Effector CD4-positive, alpha-beta T cell (primary cell): ENCODE measurements at places on chromosomes 12 and 14.
A peak's percentile ranks its signal among the peaks of the same experiment; 100 is the strongest.

DNA sequence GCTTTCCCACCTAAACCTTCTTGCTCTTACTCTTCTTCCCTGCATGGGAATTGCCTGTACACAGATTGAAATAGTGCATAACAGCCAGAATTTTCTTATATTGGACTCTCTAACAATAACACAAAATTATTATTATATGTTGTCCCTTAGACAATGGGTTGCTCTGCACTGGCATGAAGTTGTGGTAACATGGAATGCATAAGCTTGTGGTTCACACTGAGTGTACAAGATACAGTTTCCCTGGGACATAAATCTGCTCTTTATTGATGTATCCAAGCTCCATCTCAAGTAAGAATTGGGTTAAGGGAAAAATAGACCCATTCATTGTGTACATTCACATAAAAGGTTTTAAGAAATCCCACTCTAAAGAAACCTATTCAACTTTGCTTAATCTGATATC, 114.4 kb upstream of the NTF3 start:
- DNase-seq: no peak

GRCh38 chr12:91866566-91866965, 279.1 kb downstream of the BTG1 start:
- DNase-seq: no peak

GRCh38 chr14:105529319-105529568, 2.9 kb downstream of the TMEM121 start:
- DNase-seq: no peak

GRCh38 chr12:8637244-8637643, 24.6 kb upstream of the AICDA start:
- DNase-seq: no peak

- no peak for DNase-seq
These were observed 33.3 kb downstream of the DICER1 start for GRCh38 chr14:95123891-95124579.

DNA sequence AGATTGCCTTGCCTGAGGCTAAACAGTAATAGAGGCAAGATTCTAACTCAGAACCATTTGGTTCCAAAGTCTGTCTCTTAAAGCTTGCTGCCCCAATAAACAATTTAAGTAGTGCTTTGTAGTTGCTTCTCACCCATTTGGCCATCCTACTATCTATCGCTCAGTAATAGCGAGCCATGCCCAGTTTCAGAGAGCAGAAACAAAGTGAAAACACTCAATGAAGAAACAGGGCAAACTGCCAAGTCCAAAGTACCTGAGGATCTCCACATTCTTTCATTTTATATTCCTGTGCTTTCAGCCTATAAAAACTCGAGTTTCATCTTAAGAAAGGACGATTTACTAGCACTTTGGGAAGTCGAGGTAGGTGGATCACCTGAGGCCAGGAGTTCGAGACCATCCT, 103.3 kb upstream of the BBS10 start:
- DNase-seq: no peak

DNA sequence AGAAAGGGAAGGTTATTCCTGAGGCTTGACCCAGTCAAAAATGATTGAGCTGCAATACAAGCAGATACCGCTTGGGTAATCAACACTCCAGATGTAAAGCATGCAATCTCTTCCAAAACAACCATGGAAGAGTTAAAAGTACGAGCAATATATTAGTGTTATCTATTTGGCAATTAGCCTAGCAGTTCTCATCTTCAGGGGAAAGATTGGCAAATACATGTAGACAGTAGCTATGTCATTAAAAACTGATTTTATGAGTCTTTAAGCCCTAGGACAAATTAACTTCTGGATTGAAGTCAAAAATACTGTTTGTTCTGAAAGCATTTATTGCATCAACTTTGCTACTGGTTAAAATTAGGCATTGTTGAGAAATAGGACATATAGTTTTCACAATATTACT, 9.3 kb upstream of the GYS2 start:
- DNase-seq: no peak

DNA sequence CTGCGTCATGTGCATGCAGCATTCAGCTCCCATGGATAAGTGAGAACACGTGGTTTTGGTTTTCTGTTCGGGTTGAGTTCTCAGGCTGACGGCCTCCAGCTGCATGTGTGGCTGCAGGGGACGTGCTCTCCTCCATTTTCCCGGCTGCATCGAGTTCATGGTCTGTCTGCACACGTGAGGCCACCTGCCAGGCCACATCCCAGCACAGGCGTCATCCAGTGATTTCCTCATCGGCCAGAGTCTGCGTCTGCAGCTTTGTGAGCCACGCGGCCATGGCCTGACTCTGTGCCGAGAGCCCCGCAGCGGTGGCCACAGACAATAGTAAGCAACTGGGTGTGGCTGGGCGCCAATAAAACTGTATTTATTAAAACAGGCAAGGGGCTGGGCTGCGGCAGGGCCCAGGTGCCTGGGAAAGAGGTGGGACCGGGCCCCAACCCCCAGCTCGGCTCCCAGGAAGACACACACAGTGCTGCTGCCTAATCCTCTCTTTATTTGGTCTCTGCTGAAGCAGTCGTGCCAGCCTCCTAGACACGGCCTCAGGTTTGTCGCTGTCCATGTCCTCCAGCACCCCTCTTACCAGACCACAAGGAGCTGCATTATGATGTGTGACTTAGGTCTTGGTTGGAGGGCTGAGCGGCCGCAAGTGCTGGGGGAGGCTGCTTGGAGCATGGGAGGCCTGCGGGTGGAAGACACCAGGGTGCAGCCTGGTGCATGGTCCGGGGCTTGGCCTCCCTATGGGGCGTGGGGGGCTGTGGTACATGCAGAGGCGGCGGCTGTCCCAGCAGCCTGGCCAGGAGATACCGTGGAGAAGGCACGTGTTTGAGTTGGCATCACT, 52.0 kb downstream of the NOC4L start:
- DNase-seq: no peak

GRCh38 chr12:53603196-53603595, 23.0 kb downstream of the ATF7 start:
- no peak for DNase-seq

DNA sequence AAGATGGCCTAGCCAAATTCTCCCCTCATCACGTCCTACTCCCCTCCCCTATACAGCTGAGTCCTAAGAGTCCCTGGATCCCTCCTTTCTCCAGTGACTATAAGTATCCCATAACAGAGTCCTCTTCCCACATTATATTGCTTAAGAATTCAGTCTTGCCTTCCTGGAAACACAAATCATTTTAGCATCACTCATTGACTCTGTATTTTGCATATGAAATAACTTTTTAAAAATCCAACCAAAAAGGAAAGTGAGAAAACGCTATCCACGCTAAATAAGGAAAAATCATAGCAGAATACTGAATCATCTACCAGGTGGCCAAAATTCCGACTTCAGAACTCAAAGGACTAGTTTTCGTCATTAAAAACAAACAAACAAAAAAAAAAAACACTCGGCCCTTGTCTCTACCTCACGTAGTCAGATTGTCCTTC, 130.2 kb downstream of the GCH1 start:
- no peak for DNase-seq

DNA sequence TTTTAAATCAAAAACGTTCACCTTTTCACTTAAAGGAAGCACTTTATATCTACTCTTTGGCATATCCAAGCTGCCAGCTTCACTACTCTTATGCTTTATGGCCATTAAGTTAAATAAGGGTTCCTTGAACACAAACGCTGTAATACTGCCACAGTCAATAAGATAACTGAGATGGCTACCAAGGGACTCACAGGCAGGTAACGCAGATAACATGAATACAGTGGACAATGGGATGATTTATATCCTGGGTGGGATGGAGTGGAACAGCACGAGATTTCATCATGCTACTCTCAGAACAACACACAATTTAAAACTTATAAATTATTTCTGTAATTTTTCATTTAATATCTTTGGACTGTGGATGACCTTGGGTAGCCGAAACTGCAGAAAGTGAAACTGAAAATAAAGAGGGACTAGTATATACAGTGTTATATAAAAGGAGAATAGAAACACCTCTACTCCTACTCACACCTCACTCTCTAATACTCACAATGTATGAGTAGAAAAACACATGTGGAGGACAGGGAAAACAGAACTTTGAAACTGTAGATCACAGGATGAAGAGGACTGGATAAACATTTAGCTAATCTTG, 367.3 kb downstream of the C12orf50 start:
- DNase-seq: no peak

- no peak for DNase-seq
These were observed 50.1 kb upstream of the DIO3 start for GRCh38 chr14:101511199-101511598.

GRCh38 chr12:92503029-92503931, 199.5 kb upstream of the PLEKHG7 start:
- DNase-seq: no peak

GRCh38 chr12:106357549-106358395, at the start of gene POLR3B:
Gene POLR3B (plus strand): TSS chr12:106357748. CDS start chr12:106357880, 132 bp downstream.
- peak; percentile 96 for DNase-seq

- no peak for DNase-seq
These were observed 25.8 kb upstream of the TRHDE start for GRCh38 chr12:72246370-72246769.

DNA sequence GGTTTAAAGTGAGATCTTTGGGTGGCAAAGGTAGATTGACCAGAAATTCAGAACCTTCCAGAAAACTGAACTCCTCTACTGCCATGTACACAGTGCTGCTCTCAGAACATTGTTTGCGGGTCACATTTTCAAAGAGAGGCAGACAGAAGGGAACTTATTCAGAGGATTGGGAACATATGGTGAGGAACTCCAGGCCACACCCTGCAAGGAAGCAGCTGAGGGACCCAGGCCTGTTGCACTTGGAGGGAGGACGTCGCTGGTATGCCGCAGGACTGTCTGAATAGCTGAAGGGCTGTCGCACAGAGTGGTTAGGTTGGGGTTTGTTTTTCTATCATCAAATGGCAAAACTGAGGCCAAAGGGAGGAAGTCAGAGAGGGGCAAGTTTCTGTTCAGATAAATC, 441.1 kb downstream of the DPF3 start:
- DNase-seq: no peak

DNA sequence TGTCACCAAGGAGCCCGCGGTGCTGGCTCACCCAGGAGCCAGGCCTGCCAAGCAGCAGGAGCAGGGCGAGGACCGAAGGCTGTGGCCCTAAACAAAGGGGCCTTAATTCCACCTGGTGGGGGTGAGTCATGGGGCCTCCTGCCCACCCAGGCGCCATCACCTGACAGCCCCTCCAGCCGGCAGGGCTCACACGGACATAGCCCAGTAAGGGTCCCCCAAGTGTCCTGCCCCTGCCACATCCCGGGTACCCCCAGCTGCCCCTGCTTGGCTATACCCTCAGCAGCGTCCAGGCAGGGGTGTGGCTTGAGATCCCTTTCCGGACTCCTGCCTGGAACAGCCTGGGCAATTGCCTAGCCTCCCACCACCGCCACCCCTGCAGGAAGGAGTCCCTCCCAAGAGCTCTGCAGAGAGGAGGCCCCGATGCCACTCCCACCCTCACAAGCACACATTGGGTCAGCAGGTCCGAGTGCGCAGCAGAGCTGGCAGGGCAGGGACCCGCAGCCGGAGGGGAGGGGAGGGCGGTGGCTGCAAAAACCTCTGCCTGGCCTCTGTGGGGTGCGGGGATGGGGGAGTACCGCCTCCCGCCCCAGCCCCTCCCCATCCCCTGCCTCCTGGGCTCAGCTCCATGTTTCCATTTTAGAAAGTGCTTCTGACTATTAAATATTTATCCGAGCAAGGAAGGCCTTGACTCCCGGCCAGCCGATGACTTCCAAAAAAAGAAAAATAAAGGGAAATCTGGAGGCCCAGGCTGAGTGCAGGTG, 4.6 kb downstream of the AHNAK2 start:
- DNase-seq: no peak

- DNase-seq: no peak
These were observed 6.9 kb upstream of the LYZ start for GRCh38 chr12:69341328-69341727.
